Globus pallidus (tissue), 1 donor: ENCODE measurements at places on chromosomes 12 and 14.
A peak's percentile ranks its signal among the peaks of the same experiment; 100 is the strongest.

GRCh38 chr14:99803106-99803775 lies 10.0 kb downstream of the EML1 start:
- no peak for DNase-seq

DNA sequence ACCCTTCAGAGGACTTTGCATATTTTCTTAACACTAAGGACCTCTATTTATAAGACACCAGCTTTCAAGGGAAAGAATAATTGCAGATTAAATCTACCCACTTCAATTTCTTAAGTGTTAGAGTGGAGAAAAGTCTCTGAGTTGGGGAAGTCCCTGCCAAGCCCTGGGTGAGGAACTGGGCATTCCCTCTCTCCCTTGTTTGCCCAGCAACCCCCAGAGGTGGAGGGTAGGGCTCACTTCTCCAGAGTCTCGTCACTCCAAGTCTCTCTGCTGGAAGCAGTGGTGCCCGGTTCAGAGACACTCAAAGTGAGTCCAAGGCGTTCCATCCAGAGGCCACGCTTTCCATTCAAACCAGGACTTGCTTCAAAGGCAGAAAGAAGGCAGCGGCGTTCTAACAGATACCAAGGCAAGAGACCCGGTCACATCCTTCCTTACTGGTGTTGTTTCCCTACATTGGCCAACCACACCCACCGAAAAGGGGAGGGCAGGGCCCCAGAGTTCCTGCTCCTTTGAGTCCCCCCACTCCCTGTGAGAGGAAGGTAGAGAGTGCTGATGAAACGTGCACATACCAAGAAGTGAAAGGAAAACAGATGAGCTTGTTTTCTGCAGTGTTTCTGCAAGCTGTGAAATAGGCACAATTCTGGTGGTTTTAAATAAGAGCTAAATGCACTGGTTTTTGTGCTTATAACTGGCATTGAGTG lies 6.1 kb upstream of the BDKRB2 start:
- DNase-seq = no peak

DNA sequence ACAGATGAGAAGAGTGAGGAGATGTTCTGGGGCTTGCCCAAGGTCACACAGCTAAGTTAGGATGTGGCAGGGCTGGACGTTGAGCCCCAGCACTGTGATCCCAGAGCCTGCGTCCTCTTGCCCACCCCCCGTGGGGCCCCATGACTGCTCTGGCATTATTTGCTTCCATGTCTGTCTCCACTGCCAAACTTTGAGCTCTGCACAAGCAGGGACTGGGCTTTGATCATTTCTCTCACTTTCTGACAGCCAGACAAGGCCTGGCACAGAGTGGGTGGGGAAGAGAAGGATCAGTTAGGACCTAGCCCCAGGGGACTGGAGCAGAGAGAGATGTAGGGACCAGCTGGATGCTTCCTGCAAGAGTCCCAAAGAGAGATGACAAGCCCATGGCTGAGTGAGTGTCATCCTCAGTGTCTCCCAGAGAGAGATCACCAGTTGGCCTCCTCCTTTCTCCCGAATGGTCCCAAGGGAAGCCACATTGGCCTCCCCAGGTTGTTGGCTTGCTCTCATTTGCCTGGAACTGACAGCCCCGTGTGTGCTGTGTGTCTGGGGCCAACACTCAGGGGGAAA lies 126.7 kb upstream of the PWP1 start:
- DNase-seq = no peak

DNA sequence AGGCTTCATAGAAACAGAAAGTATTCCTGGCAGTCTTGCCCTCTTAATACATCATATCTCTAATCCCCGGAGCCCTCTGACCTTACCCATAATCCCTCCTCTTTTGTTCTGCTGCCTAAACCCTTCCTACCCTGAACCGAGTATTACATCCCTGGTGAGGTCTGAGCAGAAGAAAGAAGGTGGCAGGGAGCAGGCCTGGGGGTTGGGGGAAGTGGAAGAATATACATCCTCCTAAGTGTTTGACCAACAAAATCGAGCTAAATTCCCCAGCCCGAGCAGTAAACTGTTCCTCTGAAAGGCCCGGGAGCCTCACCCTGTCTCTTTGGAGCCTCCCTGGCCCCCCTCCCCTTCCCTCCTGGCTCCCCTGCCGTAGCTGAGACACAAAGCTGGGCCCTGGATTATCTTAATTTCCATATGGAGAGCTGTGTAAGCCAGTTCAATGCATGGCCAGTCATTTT lies 192.6 kb upstream of the LHX5 start:
- DNase-seq = no peak

- no peak for DNase-seq
These were observed 183.8 kb downstream of the SLC25A21 start for GRCh38 chr14:36988568-36988967.

- peak; percentile 20 for DNase-seq
These were observed at the start of gene MGST1 for GRCh38 chr12:16347391-16348298. Gene MGST1 (plus strand): TSS chr12:16347645. CDS start chr12:16354253, 6,608 bp downstream.

DNA sequence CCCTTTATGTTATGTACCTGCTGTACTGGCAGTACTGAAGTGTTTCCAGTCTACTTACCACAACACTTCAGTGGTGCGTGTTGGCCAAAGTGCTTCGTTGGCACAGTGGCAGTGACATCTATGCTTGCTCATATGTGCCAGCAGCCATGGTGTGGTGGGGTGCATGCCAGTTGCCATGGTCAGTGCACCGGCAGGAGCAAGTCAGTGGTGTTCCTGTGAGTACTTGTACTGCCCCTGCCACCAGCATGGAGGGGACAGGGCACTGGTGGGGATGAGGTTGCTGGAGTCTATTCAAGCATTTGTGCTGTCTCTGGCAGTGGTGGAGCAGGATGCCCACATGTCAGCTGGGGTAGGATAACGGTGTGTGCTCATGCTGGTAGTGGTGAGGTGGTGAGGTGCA lies 800.0 kb downstream of the TRHDE start:
- DNase-seq = no peak

DNA sequence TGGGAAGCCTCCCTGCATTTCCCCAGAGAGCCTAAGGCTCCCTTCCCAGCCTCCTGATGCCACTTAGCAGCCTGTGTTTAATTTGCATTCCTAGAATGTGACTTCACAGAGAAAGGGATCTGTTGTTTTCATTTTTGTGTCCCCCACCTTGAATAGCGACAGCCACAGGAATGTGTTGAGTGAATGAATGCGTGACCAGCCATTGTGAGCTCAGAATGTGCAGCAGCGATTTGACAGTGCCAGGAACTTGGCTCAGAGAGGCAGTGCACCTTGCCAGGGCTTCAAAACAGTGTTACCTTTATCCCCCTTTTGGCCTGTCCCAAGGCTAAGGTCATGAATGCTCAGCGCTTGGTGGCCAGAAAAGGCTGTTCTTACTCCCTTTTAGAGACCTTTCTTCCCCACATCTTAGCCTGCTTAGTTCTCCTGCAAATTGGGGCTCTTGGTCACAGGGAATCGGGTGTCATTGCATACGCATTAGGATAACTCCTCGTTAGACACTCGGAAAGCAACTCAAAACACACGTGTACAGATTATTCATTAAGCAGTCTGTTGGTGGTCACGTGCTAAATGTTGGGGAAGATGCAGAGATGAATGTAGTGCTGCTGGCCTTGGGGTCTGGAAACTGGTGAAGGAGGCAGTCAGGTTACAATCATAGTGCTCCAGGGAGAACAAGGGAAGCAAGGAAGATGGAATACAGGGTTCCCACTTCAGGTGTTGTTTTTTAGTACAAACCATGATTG lies 9.8 kb downstream of the NTF3 start:
- DNase-seq = no peak

- no peak for DNase-seq
These were observed 31.5 kb downstream of the FBXL14 start for GRCh38 chr12:1562813-1563407.

GRCh38 chr12:112836736-112837628 lies 45.4 kb downstream of the RPH3A start:
- no peak for DNase-seq

- DNase-seq = no peak
These were observed 326.5 kb upstream of the TBX3 start for GRCh38 chr12:115010324-115010995.

DNA sequence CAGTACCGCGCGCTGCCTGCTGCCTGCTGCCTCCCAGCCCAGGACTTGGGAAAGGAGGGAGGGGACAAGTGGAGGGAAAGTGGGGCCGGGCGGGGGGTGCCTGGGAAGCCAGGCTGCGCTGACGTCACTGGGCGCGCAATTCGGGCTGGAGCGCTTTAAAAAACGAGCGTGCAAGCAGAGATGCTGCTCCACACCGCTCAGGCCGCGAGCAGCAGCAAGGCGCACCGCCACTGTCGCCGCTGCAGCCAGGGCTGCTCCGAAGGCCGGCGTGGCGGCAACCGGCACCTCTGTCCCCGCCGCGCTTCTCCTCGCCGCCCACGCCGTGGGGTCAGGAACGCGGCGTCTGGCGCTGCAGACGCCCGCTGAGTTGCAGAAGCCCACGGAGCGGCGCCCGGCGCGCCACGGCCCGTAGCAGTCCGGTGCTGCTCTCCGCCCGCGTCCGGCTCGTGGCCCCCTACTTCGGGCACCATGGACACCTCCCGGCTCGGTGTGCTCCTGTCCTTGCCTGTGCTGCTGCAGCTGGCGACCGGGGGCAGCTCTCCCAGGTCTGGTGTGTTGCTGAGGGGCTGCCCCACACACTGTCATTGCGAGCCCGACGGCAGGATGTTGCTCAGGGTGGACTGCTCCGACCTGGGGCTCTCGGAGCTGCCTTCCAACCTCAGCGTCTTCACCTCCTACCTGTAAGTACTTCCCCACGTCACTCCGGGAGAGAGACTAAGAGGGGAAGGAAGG lies at the start of gene LGR5:
LGR5 (plus strand) TSS at position 186 of the 732 bp plus-strand sequence; CDS start at position 469, 283 bp downstream.
- DNase-seq = peak; percentile 89

GRCh38 chr14:104202259-104203070 lies 64.1 kb downstream of the KIF26A start:
- DNase-seq = no peak

DNA sequence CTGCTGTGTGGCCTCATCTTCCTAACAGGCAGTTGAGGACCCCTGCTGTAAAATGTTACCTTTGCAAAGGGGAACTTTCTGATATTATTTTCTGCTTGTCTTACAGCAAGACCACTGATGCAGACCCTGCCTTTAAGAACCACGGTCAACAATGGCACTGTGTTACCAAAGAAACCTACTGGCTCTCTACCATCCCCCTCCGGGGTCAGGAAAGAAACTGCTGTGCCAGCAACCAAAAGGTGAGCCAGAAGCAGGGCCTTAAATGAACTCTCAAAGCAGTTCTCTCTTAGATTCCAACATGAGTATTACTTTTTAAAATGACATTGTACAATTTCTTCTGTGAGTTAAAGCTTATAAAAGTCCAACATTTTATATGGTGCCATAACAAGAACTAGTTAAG lies 72.2 kb downstream of the EML1 start:
- no peak for DNase-seq

- no peak for DNase-seq
These were observed 142.0 kb downstream of the SEC23A start for GRCh38 chr14:38960946-38961531.

DNA sequence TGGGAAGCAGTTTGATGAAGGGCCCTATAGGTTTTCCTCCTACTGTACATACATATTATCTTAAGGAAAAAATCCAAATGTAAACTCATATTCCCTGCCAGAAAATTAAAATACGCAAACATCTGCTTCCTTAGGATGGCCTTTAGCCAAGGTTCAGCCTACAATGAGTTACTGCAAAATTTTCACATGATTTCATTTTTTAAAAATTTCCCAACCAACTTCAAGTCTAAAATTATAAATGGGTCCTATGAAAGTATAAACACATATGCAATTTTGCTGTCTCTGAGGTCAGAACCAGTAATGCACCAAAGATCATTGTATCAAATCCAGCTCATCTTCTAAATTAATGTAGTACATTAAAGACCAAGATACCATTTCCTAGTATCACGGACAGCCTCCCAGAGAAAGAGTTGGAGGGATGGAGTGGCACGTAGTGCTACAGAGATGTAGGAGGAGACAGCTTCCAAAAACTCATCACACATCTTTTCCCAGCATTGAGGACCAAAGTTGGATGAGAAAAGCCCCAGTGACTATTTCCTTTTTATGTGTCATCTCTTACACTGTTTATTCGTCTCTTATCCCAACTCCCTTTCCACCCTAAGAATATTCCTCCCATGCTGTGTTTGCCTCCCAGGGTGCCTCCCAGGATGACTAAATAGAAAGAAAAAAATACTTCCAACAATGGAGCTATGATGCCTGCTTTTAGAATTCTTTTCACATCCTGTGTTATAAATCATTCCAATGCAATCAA lies 92.3 kb upstream of the SLCO1C1 start:
- no peak for DNase-seq

GRCh38 chr14:98897605-98898309 lies 374.2 kb downstream of the BCL11B start:
- DNase-seq = no peak

DNA sequence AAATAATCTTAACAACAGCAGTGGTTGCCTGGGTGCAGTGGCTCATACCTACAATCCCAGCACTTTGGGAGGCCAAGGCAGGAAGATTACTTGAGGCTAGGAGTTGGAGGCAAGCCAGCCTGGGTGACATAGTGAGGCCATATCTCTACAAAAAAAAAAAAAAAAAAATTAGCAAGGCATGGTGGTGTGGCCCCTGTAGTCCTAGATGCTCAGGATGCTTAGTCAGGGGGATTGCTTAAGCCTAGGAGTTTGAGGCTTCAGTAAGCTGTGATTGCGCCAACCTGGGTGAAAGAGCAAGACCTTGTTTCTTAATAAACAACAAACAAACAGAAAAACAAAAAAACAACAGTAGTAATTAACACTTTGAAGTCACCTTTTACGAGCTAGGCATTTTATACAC lies 642 bp upstream of the ACSM4 start:
- no peak for DNase-seq

- DNase-seq = no peak
These were observed 154.0 kb downstream of the SOX5 start for GRCh38 chr12:23795494-23795893.

GRCh38 chr12:49483619-49484018 lies 55.2 kb upstream of the KCNH3 start:
- DNase-seq = no peak

GRCh38 chr12:49825360-49825970 lies 2.7 kb downstream of the NCKAP5L start:
- peak; percentile 34 for DNase-seq

- no peak for DNase-seq
These were observed 107.0 kb downstream of the MGST1 start for GRCh38 chr12:16454481-16454880.

DNA sequence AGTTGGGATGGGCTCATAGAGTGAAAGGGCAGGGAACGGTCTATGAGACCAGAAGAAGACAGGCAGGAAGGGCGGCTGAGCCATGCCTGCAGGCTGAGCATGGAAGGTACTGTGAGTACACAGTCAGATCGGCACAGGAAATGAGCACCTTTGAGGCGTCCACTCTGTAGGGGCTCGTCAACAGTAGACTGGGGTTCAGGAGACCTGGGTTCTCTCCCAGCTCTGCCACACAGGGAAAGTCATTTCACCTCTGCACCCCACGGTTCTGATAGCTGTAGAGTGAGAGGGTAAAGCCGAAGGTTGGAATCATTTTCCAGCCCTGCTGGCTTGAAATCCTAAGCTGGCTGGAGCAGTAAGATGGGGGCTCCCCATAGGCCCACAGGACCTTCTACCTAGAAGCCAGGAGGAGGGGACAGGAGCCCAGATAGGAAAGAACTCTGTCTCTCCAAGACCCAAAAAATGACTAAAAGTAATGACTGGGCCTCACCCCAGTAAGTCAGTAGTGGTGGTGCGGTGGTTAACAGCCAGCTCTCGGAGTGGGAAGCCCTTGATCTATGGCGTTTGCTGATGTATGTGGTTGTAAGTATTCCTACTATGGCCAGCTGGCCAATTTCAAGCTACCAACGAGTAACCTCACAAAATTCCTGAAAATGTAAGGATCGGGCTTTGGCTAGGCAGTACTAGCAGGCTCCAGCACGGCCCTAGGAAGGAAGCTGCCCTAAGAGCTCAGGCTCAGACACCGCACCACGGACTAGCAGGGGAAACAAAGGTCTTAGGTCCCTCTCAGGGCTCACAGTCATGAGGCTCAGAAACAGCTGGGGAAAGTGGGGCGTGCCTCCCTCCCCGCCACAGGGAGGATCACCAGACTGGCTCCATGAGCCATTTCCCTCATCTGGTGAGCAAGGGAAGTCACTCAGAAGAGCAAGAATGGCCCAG lies 10.3 kb upstream of the CD27 start:
- no peak for DNase-seq
